Effector memory CD4-positive, alpha-beta T cell (primary cell): ENCODE measurements at places on chromosomes 4 and X.

GRCh38 chr4:22970665-22971064 lies 277.9 kb downstream of the GBA3 start:
- DNase-seq, result no peak

DNA sequence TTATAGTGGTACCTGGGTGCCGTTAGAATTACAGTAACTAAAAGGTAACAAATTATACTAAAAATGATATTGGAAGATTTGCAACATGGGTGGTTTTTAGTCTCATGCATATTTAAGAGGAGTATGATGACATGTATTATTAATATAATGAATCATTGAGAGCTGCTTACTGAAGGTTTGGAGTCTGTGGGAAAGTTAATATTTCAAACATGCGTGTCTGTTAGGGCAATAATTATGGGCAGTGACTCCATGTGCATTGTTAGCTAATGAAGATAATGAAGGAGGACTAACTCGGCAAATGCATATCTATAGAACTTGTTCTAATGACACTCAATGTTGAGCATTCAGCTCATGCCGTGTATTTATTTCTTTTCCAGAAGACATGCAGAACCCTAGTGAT lies 47.1 kb downstream of the MTHFD2L start:
- DNase-seq, result no peak

DNA sequence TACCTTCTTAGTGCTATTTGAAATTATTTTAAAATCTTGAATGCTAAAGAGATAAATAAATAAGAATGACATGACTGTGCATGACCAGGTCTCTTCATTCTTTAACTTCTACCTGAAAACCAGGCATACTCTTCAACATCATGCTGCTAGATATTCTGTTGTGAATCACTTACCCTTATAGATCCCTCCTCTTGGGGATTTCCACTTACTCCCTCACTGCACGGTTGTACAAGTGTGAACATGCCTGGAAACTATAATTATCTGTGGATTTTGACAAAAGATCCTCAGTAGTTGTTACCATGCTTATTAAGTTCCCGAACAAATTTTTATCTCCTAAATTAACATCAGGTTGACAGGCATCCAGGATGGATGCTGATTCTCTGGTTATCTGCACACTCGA lies 54.3 kb downstream of the ADGRL3 start:
- DNase-seq, result no peak

GRCh38 chrX:65677954-65678469 lies 10.6 kb downstream of the MSN start:
- DNase-seq, result no peak

GRCh38 chr4:91764085-91764484 lies 539.7 kb upstream of the GRID2 start:
- DNase-seq, result no peak

GRCh38 chrX:55709735-55710134 lies 7.8 kb upstream of the RRAGB start:
- no peak for DNase-seq
